Caudate nucleus (tissue), 63 donors: ENCODE measurements at places on chromosomes 1 and 21.

GRCh38 chr1:201636097-201636496, 97.2 kb downstream of the NAV1 start:
- DNase-seq: no peak

DNA sequence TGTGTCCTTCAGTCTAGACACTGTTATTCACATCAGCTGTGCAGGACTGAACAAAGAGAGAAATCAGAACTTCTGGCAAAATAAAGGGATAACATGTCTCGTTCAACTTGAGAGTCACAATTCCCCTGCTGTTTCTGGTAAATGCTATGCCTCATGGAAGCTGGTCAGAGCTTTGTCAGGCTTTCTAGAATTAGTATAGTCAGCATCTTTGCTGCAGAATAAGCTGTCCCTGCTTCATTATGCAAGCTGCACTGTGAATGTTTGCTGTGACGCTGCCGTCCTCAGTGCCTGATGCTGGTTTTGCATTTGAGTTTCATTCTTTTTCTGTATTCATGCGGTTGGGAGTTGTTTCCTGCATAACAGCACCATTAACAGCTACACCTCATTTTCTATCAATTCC, 96.4 kb upstream of the KCNJ6 start:
- DNase-seq: no peak

GRCh38 chr1:214075305-214075998, 87.7 kb downstream of the PROX1 start:
- DNase-seq: no peak

GRCh38 chr21:17576080-17576835, 36.4 kb downstream of the BTG3 start:
- DNase-seq: no peak

DNA sequence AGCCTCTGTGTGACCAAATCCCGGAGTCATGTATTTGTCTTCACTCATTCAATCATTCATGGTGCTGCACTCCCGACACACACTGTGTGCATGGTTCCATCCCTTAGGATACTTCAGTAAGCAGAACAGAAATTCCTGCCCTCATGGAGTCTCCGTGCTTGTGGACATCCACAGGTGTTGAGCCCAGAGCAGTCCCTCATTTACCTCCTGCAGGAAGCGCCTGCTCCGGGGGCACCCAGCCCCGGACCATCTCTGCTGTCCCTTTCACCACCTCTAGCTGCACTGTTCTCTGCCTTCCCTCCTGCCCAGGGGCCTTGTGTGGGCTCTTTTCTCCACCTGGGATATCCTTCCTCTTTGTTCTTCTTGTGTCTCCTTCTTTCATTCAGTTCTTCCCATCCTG, 9.5 kb upstream of the ZBTB21 start:
- DNase-seq: no peak

DNA sequence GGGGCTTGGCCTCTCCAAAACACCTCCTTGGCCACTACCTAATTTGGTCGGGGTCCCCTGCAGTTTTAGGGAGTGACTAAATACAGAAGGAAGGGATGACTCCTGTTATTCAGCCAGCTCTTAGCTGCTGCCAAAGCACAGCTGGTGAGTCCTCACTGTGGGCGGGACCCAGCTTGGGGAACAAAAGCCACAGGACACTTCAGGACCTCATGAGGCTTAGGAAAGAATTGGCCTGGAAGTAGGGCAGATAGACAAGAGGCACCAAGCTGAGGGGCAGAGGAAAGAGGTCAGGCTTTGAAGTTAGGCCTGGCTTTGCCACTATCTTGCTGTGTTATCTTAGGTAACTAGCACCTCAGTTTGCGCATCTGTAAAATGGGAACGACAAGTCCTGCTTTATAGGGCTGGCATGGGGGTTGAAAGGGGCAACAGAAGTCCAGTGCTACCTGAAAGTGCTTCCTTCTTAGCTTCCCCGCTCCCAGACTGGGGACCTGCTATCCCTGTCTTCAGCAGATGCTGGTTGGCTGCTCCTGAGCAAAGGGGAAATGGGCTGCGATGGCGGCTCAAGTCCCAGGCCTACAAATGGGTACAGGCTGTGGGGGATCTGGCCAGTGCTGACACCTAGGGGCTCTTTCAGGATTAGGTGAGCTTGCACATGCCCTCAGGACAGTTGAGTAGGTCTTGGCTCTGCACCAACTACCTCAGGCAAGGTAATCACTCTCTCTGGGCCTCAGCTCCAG, 15.7 kb downstream of the IFI6 start:
- no peak for DNase-seq

GRCh38 chr1:239361403-239361802, 25.0 kb upstream of the CHRM3 start:
- no peak for DNase-seq

DNA sequence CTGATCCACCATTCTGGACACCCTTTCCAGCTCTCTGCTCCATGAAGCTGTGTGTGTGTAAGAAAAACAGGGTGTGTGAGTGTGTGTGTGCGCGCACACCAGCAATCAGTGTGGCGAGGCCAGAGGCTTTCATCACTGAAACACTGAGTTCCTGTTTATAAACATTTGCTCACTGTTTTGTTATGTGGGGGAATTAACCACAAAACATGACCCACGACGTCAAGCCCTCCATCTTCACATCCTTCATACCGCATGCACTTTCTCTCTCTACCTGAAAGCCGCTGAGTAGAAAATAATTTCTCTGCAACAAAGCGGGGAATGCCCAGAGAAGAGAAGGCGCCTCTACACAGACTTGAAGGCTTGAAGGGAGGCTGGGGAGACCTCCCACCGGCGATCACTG, 148.9 kb upstream of the IRF2BP2 start:
- no peak for DNase-seq
